CD4-positive, alpha-beta memory T cell (primary cell): ENCODE measurements at places on chromosomes 5 and 9.

- no peak for DNase-seq
Observed at GRCh38 chr9:134468358-134468757, 142.1 kb downstream of the RXRA start.

GRCh38 chr5:59065554-59065953, 482.7 kb downstream of the RAB3C start:
- DNase-seq, result no peak

DNA sequence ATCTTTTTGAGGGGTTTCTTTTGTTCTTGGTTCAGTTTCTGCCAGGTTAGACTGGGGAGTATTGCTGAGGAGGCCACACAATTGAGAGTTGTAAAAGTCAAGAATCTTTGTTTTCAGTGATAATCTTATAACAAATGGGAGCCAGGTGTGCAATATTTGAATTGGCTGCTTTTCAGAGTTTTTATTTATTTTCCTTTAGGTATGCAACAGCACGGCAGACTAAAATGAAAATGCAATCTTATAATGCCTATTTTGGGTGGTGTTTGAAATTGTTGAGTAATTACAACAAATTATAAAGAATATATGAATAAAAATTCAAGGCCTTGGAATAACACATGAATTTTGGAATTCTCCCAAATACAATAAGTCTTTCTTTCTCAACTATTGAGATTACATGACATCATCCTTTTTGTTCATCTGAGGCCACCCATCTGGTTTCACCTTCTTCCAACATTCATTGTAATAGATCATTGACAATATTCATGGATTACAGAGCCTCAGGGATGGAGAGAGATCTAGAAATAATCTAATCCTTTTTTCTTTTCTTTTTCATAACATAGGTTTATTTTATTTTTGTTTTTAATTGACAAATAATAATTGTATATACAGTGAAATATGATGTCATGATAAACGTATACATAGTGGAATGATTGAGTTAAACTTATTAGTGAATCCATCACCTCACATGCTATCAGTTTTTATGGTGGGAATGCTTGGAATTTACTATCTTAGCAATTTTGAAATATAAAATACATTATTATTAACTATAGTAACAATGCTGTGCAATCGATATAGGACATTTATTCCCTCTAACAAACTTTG, 1061.0 kb downstream of the NR2F1-AS1 start:
- DNase-seq, result no peak

DNA sequence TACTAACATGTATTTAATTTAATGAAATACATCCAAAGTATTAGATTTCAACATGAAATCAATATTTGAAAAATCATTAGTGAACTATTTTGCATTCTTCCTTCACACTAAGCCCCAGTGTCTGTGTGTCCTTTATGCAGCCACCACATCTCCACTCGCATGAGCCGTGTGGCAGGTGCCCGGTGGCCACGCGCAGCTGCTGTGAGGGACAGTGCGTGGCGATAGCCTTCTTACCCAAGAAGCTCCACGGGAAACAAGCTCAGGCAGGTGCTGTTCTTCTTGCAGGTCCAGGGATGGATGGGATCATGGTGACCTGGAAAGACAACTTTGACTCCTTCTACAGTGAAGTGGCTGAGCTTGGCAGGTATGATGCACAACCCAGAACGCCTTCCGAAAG, 79.3 kb upstream of the OTULINL start:
- DNase-seq, result no peak

- no peak for DNase-seq
Observed at GRCh38 chr5:30997681-30998080, 195.8 kb upstream of the CDH6 start.

DNA sequence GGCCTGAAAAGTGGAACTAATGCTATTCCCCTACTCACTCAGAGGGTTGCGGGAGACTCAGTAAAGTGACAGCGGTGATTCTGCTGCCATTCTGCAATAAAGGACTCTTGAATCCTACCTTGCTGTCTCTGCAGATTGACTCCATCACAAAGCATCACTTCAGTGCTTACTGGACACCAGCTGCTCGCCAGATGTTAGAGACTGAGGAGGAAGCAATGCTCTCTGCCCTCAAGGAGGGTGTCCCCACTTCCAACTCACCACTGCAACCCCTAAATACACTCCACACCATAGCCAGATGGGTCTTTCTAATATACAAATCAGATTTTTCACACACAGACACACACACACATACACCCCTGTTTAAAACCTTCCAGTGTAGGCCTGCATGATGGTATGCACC, 21.4 kb downstream of the TTLL11 start:
- no peak for DNase-seq

GRCh38 chr9:125407974-125408900, 146.6 kb downstream of the GAPVD1 start:
- DNase-seq, result peak; percentile 61

GRCh38 chr9:4110562-4110961, 189.3 kb downstream of the GLIS3 start:
- no peak for DNase-seq

- DNase-seq, result no peak
Observed at GRCh38 chr9:36896296-36896695, 137.8 kb downstream of the PAX5 start.

DNA sequence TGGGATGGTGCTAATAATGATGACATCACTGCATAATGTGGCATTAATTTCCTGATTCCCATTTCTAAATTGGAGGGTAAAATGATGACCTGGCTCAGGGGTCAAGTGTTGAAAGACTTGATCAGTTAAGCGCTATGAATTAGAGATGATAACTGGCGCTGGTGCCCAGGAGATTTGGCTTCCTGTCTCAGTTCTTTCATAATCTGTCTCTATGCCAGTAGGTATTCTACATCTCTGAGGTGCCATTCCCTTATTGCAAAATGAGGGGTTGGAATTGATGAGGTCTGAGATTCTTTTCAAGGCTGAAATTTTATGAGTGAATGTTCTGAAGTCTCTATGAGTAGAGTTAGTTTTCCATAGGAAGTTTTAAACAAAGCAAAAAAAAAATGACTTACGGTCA, 1715.1 kb upstream of the WWC1 start:
- DNase-seq, result no peak

DNA sequence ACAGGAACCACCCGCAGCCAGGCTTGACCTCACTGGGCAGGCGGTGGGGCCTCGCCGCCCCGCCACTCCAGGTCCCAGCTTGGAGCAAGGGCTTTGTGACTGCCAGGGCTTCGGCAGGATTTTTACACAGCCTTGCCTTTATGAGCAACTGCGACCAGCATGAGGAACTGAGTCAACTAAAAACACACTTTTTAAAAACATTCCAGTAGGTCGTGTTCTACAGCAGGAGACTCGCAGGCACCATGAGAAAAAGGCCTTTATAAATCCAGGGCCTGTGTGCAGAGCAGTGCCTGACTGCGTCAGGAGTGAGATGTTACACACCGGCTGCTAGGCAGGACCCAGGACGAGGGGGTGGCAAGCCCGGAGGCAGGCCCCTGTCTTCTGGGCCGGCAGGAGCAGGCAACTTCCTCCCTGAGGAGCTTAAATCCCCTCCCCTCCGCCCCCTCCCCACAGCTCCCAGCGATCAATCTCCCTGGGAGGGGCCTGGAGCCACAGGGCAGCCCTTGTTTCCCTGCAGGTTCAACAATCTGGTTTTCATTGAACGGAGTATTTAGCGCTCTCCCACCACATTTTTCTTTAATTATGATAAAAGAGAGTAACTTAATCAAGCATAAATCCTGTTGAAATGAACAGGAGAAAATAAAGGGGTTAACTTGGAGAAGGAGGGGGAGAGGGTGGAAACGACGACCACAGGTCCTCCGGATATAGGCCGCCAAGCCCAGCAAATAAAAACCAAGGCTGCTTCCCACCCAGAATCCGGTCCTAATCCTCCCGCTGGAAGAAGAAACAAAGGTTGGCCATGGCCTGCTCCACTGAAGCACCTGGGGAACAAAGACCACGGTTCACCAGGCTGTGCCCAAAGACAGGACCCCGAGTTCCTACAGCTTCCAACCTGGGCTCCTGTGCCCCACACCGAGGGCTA, 92.5 kb downstream of the ROR2 start:
- no peak for DNase-seq

DNA sequence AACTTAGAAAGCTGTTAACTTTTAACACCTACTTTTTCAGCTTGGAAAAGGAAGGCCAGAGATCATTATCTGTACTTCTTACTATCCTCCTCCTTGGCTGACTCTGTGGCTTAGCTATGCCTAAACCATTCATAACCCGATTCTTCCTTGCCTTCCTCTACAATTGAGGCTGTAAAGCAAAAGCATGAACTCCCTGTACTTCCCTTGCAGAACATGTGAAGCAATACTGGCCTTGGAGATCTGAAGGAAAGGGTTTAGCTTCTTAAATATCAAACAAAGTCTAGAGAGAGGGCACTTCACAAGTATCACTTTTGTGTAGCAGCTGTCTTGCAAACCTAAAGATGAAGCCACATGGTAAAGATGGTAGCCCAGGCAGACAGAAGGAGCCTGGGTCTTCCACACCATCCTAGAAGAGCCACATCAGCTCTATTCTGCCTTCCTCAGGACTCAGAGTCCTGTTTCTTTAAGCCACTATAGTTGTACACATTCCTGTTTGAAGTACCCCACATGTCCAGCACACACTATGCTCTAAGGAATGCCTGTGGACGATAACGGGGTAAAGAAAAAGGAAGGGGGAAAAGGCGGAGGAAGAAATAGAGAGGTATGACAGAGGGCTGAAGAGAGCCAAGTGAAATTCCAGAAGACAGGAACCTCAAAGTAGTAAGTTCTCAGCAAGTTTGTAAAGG, 169.2 kb downstream of the SLIT3 start:
- DNase-seq, result no peak

DNA sequence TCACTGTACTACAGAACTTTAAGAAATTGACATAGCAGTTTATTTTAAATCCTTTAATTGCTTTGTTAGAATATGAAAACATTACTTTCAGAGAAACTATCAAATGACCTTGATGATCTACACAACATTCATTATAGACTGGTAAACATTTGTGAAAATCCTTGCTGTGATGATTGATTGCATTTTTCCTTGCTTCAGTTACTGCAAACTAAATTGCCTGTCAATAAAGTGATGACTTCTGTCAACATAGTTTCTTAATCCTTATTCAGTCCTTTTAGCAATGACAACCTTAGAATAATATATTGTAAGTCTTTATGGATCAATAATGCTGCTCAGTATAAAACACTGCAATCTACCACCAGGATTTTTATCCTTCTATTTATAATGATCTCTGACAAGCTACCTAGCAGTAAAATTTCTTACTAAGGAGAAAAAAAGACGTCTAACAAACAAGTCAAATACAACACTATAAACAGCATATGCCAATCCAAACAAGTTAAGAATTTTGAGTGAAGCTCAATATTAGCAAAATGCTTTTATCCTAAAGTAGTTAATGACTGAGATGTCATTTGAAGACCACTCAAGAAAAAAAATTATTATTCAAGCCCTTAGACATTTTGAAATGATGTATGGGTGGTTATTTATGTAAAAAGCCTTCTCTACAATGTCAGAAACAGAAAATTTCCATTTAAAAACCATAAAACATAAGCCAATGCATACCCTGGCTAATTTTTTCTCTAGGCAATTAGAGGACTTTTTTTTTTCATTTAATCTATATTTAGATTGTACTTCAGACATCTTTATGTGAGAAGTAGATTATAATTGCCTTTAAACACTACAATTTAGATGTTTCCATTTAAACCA, 105.5 kb downstream of the FBXL17 start:
- DNase-seq, result no peak

DNA sequence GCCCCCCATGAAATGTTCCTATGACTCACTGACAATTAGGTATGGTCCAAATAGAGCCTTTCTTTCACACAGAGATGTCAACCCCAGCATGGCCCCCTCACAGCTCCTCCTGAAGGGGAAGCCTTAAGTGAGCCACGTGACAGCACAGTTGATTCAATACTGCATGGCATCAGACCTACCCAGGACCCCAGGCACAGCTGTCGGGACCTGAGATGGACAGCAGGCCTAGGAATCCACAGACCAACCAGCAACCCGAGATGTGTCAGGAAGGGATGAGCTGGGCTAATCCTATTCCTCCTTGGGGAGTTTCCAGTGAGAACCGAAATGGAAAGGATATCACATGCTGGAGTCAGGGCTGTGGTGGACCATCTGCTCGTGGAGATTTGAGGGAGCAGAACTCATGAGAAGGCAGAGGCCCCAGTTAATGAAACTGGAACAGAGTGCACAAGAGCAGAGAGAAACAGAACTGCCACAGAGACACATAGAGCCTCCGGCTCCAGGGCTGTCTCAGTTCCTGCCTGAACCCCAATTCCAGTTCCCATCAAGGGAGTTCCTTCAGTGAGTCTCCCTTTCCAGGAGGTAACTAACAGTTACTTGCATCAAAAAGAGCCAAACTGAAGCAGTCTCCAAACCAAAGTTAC, 42.1 kb upstream of the SMIM23 start:
- DNase-seq, result no peak
